ENCODE measurements at places on chromosomes 3 and 15.

GRCh38 chr3:119628390-119628789 lies 30.7 kb downstream of the PLA1A start:
- DNase-seq: no peak

GRCh38 chr3:4914464-4914863 lies 64.8 kb upstream of the BHLHE40 start:
- no peak for DNase-seq

GRCh38 chr3:179000659-179001058 lies 71.0 kb downstream of the ZMAT3 start:
- DNase-seq: no peak

DNA sequence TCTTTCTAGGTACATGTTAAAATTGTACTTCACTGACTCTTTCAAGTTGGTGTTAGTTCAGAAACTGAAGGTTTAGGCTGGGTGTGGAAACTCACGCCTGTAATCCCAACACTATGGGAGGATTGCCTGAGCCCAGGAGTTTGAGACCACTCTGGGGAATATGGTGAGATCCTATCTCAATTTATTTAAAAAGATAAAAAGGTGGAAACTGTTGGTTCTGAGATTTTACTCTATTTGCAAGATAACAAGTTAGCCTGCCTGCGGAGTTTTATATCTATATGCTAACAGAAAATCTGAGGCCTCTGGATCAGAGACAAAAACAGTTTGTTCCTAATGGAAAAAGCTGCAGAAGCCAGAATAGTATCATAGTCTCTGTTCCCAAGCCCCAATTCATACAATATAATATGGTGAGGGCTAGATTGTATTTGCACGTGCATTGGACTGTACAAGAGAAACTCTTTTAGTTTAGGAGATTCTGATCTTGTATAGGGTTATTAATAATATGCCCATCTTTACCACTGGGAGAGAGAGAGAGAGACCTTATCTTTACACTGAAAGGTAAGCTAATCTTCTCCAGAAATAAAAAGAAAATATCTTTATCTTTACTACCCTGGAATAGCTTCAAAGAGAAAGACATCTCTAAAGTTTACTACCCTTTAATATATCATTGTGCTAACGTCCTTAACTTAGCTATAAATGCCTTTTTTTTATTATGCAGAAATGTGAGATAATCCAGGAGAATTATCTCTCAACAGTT lies 1267.6 kb downstream of the OTOL1 start:
- DNase-seq: no peak

DNA sequence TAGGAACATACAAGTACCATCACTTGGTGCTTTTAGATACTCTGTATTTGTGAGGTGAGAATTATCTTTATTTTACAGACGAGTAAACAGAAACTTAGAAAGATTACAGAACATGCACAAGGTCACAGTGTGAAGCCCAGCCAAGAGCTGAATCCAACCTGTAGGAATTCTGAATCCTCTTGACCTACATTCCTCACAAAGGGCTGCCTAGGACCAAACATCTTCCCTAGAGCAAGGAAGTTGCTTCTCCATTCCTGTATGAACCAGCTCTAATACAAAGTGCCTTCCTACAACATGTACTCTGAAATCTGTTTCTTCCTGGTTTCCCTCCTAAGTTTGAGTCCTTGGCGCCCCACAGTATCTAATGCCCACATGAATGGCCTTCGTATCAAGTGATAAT lies 2.9 kb downstream of the HDGFL3 start:
- no peak for DNase-seq

- no peak for DNase-seq
Observed at GRCh38 chr3:146157325-146158060, 3.5 kb downstream of the PLOD2 start.

GRCh38 chr15:58452775-58453174 lies 21.0 kb downstream of the LIPC start:
- DNase-seq: no peak

- DNase-seq: no peak
Observed at GRCh38 chr3:1495466-1495865, 402.6 kb downstream of the CNTN6 start.

DNA sequence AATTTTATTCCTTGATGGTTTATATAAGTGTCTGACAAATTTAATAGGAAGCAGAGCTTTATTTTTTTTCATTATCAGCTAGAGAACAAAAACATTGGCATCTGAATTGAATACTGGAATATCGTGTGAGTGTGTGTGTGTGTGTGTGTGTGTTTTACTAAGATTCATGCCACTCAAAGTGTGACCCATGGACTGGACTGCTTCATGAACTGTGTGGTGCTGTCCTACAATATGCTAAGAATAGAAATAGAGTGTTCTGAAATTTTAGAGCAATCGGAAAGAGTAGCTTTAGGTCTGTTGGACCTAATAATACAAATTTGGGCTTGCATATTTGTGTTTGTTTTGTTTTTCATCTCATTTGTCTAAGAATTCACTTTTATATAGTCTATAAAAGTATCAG lies 89.6 kb downstream of the MITF start:
- no peak for DNase-seq

DNA sequence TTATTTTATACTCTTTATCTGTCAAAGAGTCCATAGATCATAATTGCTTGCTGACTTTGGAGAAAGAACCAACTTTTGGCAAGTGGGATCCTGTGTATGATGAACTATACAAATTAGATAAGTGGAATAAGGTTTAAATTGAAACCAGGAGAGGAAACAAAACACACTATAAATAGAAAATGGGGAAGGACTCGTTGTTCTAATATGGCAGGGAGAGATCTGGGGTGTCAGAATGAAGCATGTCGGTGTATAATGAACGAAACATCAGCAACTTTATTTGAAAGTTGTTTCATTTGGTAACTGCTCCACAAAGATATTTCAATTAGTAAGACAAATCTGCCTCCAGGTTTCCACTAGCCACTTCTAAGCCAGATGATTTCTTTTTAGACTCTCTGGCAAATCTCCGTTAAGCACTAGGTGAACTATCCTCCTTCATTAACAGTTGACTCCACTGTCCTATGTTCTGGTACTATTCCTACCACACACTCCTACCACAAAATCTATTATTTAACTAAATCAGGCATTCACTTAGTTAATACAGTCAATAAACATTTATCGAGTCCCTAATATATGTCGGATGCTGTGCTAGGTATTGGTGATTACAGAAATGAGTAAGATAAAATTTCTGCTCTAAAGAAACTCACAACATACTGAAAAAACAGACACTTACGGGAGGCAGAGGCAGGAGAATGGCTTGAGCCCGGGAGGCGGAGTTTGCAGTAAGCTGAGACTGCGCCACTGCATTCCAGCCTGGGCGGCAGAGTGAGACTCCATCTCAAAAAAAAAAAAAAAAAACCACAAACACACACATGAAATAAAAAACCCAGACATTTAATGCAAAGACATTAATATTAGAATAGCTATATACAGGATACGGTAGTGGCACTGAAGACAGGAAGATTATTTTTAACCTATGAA lies 20.1 kb downstream of the SLC15A2 start:
- no peak for DNase-seq

- no peak for DNase-seq
Observed at GRCh38 chr3:61269435-61269834, 18.2 kb upstream of the FHIT start.

GRCh38 chr3:42085641-42086376 lies 5.3 kb upstream of the TRAK1 start:
- no peak for DNase-seq

GRCh38 chr3:172782235-172782634 lies 31.7 kb downstream of the ECT2 start:
- DNase-seq: no peak

GRCh38 chr15:43186003-43186353 lies 775 bp downstream of the CCNDBP1 start:
- no peak for DNase-seq

- no peak for DNase-seq
Observed at GRCh38 chr3:124814620-124815421, 72.3 kb downstream of the ITGB5 start.

DNA sequence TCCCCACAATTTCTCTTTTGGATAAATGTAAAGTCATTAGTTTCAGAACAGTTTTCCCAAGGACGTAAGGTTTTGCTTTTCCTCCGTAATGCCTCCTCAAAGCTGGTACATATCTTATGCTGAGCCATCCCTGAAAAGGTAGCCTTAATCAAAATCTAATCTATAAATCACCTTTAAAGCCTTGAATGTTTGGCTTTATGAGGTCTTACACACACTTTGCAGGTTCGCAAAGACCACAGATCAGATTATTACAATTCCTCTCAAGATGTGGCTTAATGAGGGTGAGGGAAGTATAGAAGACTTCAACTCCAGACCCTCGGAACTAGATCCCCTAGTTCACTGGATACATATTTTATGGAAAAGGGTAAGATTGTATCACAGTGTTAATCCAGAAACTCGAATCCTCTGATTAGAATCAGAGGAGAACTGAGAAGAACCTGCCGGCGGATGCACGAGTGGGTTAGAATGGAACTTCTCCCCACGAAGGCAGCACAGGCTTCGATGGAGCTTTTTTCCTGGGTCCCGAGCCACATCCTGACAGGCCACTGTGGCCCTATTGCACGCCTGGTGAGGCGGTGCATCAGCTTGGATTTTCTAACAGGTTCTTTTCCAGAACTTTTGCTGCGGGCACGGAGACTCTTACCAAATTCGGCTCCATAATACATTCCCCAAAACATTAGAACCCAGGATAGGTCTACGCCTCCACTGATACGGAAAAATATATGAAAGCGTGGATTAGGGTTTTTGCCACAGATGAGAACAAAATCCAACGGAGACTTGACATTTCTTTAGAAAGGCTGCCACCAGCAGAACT lies 1.2 kb downstream of the CTXND1 start:
- DNase-seq: no peak

- no peak for DNase-seq
Observed at GRCh38 chr3:9721700-9722060, 9.9 kb upstream of the BRPF1 start.

DNA sequence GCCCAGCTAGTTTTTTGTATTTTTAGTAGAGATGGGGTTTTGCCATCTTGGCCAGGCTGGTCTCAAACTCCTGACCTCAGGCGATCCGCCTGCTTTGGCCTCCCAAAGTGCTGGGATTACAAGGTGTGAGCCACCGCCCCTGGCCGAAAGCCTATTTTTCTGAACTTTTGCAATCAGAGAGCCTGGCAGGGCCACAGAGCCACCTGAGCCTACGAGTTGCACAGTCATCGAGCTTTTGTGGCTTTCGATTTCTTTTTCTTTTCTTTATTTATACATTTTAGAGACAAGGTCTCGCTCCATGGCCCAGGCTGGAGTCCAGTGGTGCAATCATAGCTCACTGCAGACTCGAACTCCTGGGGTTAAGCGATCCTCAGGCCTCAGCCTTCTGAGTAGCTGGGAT lies 140.4 kb downstream of the NSMCE3 start:
- no peak for DNase-seq

DNA sequence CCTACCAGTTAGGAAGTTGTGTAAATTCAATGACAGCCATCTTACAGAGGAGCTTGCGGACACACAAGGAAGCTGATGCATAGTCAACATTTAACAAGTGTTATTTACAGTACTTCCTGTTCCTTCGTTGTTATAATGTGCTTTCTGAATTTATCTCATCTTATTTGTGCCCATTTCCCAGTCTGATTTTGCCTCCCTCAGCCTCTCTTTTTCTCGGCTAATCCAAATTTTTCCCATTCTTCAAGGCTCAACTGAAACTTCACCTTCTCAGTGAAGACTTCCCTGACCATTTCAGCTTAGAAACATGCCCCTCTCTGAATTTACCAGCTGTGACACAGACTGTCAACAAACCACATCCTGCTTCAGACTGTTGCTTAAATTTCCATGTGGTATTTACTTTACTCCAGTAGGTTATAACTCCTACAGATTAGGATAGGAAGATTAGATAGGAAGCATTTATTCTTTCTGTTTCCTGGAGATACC lies 55.7 kb upstream of the CP start:
- DNase-seq: no peak

GRCh38 chr15:45637552-45638033 lies 2.8 kb downstream of the SQOR start:
- DNase-seq: no peak

- DNase-seq: no peak
Observed at GRCh38 chr15:76376029-76376428, 39.5 kb downstream of the ISL2 start.

DNA sequence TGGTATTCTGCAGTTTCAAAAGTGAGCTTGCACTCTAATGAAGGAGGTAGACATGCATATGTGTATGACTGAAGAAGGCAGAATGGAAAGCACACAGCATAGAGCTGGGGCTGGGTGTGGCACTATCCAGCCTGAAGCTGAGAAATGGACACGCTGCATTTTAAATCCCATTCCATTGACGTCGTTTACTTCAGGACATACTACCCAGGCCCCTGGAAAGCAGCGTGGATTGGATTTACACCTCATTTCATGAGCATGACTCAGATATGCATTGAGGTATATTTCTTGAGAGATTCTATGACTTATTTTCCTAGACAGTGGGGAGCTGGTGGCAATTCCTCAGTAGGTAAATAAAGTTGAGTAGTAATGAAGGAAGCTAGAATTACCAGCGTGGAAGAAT lies 101.4 kb downstream of the ABI3BP start:
- no peak for DNase-seq

- DNase-seq: no peak
Observed at GRCh38 chr15:31214864-31215489, 111.7 kb upstream of the KLF13 start.

- no peak for DNase-seq
Observed at GRCh38 chr3:149545049-149545448, 70.6 kb downstream of the TM4SF4 start.

DNA sequence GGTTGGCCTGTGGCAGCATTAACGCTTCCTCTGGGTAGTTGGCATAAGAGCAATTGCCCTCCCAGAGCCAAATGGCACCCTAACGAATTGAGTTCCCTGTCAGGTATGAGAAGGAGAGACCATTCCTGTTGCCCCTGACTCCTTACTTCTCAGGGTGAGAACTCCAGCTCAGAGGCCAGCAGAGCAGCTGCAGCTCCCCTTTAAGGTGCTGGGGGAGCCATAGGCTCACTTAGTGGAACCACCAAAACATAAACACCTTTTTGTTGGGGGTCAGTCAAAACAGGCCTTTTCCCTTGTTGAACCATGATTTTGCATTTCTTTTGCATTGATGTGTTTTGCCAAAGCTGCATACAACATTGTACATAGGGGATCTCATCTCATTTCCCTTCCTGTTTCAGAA lies 28.1 kb upstream of the LHFPL4 start:
- no peak for DNase-seq

DNA sequence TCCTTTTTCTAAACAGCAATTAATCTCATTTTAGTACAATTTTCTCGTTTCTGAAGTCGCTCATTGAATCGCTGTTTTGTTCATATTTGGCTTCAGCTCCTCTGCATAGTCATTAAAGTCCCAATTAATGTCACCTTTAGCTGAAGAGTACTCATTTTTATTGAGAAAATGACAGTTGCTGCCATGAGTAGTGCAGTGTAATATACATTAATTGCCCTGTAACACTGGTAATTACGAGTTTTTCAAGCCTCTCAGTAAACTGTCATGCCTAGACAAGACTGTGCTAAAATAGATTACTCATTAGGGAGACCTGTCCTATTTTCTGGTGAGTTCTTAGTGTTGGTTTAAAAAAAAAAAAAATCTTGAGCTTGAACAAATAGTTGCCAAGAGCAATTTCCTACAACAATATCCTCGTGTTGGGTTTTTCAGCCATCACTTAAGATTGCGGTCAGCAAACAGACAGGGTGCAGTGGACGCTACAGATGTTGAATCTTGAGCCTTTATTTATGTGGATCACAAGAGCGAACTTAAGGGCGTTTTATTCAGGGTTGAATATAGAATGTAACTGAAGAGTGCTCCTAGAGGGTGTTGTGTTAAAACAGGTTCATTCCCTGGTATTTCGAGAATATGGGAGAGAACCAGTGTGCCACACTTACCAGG lies 176.0 kb downstream of the CDIN1 start:
- DNase-seq: no peak

All from activated CD4-positive, alpha-beta T cell treated with anti-CD3 and anti-CD28 coated beads, Interleukin-2, amount 50 U/mL, for 24 hours (primary cell).